ENCODE measurements at places on chromosomes 12 and 14.

DNA sequence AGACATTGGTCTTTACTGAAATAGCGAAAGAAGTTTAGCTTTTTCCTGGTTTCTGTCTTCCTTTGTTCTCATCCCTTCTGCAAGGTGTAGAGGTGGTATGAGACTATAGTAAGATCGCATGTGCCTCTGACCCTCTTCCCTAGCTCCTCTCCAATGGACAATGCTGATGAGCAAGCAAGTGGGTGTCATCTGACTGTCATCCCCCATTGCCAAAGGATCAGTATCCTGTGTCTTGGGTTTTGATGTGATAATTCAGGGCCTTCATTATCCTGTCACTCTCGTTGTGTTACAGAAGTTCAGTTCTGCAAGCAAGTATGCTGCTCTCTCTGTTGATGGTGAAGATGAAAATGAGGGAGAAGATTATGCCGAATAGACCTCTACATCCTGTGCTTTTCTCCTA, 10.0 kb upstream of the TNS2 start:
- no peak for DNase-seq

DNA sequence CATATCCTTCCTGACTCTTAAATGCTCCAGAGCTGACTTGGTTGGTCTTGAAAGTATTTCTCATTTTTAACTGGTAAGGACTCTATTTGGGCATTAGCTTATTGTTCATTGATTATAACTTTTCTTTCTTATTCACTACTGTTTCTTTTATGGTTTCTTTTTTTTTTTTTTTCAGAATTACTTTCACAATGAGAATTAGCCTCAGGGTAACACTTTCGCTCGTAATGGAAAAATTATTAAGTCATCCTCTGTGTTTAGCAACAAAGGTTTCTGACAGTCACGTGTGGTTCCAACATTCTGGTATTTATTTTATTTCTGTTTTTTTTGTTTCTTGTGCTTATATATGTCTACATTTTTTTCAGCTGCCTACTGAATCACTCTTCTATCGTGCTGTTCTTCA, 80.0 kb downstream of the METTL25 start:
- DNase-seq: no peak

GRCh38 chr12:120199595-120200306, 1.2 kb downstream of the RPLP0 start:
- DNase-seq: peak; percentile 35

DNA sequence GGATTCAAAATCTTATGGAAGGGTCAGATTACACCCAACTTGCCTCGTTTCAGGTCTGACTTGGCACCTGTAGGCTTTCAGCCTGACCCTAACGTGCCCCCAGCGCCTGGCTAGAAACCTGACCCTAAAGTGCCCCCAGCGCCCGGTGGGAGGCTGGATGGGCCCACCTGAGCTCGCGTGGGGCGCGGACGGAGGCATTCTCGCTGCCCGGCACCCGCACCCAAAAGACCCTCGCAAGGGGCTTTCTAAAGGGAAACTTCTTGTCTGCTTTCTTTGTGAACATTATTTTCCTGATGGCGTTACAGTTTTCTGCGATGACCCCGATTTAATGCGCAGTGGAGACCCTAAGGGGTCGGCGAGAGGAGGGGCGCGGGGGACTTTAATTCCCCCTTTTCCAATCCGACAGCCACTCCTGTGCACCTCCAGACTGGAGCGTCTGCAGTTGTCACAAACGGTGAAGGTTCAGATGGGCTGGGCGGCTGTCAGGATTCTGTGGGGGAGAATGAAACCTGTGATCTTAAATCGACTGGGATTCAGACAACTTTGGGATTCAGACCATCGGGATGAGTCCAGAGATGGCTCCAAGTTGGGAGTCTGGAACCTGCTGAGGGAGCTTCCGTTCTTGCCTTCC, 751 bp upstream of the HRK start:
- DNase-seq: no peak

DNA sequence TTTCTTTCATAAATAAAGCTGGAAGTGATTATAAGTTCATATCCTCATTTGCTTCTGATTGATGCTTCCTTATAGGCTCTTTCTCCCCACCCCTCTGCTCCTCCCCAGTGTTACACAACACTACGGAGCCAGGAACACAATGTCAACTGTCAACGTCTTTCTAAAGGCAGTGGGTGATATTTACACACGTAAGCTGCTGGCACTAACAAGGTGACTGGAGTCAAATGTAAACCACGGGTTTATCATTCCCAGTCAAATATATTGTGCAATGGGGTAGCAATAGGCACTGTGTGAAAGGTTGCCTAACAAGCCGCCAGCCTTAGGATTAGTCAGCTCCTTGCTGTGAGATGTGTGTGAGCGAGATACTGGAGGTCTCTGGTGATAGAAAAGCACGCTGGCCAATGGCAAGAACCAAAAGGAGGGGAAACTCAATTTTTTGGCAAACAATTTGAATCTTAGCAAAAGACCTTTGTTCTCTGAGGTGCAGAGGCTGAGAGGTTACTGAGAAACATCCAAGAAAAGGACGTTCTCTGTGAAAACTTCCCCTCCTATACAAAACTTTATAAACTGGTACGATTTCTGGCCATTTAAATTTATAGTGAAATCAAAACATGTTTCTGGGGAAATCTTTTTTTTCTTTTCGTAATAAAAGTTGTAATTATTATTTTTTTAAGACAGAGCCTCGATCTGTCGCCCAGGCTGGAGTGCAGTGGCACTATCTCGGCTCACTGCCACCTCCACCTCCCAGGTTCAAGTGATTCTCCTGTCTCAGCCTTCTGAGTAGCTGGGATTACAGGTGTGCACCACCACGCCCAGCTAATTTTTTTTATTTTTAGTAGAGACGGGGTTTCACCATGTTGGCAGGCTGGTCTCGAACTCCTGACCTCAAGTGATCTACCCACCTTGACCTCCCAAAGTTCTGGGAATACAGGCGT, 22.3 kb upstream of the HECTD1 start:
- peak; percentile 93 for DNase-seq

- no peak for DNase-seq
These were observed 2.8 kb downstream of the SLC5A8 start for GRCh38 chr12:101207086-101207780.

- no peak for DNase-seq
These were observed 188.7 kb upstream of the IGF1 start for GRCh38 chr12:102669056-102669455.

GRCh38 chr14:100610511-100611217, 23.4 kb upstream of the BEGAIN start:
- DNase-seq: peak; percentile 55

DNA sequence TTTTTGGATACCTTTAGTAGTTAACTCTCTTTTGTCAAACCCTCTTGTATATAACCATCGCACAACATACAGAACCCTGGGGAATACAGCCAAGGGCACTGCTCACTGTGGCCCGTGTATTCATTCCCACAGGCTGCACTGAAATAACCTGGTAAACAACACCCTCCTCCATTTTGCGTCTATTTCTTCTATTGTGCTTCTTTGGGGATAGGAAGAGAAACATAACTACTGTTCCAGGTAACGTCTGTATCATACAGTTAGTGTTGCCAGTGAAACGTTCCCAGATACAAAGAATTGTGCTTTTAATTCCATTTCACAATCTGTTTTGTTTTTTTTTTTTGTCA, 9.6 kb downstream of the C12orf76 start:
- DNase-seq: no peak

- DNase-seq: no peak
These were observed 62.1 kb upstream of the NAV3 start for GRCh38 chr12:77768558-77768957.

- no peak for DNase-seq
These were observed 131.9 kb downstream of the SMOC1 start for GRCh38 chr14:70011098-70011497.

DNA sequence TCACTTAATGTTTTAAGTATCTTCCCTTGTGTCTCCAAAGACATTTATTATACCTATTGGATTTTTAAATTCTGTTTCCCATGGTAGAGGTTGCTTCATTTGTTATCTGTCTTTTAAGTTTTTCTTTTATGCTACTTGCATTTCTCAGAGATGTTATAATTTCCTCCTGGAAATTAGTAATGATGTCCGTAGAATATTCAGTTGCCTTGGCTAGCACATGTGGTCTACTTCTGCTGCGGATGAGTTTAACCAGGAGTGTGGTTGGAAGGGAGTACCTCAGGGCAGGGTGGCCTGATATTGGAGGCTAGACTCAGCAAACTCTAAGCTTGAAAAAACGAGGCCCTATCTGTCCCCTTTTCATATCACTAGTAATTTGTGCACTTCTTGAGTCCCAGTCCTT, 8.8 kb upstream of the EVL start:
- no peak for DNase-seq

- no peak for DNase-seq
These were observed 284.2 kb downstream of the ADAMTS20 start for GRCh38 chr12:43267818-43268217.

- peak; percentile 94 for DNase-seq
These were observed 47.2 kb downstream of the PLCZ1 start for GRCh38 chr12:18690653-18691052.

DNA sequence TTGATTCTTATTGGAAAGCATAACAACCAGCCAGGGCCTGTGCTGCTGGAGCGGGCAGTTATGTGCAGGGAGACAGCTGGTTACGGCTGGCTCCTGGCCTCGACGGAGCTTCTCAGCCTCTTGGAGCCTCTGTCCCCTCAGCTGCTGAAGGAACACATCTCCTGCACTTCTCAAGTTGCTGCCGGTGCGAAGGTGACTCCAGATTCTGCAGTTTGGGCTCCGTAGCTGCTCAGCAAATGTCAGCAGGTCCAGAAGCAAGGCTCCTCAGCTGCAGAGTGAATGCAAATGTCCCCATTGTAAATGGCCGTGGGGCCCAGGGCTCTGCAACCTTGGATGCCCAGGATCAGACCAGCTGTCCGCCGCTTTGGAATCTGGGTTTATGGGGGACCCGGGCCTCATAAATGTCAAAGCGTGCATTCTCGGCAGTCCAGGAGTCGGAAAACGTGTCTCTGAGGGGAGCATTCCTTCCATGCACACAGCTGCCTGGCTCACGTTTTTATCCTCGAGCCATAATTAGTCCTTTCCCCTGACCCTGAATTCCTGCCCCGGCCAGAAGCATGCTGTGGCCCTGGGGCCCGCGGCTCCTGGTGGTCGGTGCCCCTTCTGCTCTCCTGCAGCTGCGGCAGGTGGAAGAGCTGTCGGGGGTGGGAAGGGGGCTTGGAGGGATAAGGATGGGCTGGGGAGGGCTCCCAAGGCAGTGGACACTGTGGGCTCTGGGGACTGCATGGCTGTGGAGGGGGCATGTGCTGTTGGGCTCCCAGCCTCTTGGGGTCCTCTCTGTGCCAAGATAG, 106.0 kb downstream of the KIF26A start:
- no peak for DNase-seq

GRCh38 chr12:100356644-100357223, at the start of gene SLC17A8:
SLC17A8 (plus strand) TSS chr12:100357074; CDS start chr12:100357392, 318 bp downstream.
- no peak for DNase-seq

- no peak for DNase-seq
These were observed 117.3 kb upstream of the ARID2 start for GRCh38 chr12:45612044-45612794.

- DNase-seq: no peak
These were observed 128.6 kb downstream of the ZFP36L1 start for GRCh38 chr14:68664225-68664681.

GRCh38 chr14:99909513-99910064, 116.4 kb downstream of the EML1 start:
- DNase-seq: no peak

DNA sequence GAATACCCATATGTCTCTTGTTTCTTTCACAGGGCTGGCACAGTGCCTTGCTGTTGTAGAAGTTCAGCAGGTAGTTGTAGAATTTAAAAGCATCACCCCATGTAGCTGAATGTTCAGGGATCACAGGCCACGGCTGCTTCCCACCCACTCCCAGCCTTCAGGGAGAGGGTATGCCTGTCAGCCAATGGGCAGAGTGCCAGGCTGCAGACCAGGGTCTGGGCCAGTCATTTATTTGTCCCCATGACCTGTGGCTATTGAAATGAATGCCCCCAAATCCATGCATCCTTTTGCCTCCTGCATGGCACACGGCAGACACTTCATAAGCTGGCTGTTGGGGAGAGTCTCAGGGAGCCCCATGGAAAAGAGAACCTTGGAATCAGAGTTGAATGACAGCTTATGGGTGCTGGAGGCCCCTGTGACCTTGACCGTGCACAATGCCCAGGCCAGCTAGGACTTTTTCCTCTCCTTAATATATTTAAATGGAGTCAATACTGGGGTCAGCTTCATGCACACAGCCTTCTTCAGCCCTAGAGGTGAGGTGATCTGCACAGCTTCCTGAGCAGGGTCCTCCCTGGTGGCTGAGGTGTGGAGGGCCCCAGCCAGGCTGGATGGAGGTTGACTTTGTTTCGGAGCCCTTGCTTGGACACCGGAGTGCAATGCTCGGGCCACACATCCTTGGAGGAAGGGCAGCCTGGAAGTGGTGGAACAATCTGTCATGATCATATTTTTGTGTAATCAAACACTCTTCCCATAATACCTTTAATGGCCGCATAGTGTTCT, 45.3 kb downstream of the PRMT8 start:
- DNase-seq: no peak

GRCh38 chr12:6450869-6451347, 934 bp upstream of the TAPBPL start:
- no peak for DNase-seq

GRCh38 chr14:99647411-99647810, 2.5 kb downstream of the HHIPL1 start:
- no peak for DNase-seq

GRCh38 chr14:75562089-75562488, 16.3 kb upstream of the FLVCR2 start:
- no peak for DNase-seq

GRCh38 chr14:80077262-80077661, 134.0 kb downstream of the DIO2 start:
- no peak for DNase-seq

Measured in RWPE1 (cell line).